GOT3 (cell line): ENCODE measurements at places on chromosomes 2 and 18.

- no peak for DNase-seq
These were observed 88.2 kb upstream of the HK2 start for GRCh38 chr2:74745766-74746165.

DNA sequence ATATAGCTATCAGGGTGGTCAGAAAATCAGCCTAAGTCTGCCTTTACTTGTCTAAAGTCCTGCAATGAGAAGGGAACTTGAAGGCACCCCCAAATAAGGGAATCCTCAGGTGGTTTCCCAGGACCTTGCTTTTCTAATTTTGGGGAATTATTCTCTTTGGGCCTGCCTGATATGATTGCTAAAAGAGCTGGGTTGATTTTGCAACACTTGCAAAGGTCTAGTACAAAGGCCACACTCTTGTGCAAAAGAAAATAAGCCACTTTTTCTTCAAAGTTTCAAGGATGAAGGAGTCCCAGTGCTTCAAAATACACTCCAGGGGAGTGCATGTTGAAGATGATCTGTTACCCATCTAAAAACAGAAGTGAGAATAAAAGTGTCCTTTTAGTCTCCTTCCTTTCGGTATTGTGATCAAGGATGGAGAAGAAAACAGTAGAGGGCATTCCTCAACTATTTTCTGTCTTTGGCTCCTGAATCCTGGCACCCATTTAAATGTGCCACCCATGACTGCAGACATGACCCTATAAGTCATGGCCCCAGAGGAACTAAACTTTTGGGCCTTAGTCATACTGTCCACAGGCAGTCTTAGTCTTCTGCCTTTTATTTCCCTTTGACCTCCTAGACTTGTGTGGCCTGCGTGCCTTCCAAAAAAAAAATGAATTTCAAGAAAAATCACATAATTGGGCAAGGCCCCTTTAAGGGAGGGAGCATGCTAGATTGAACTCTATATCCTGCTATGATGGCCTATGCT lies 5.1 kb downstream of the SULT1C3 start:
- no peak for DNase-seq

DNA sequence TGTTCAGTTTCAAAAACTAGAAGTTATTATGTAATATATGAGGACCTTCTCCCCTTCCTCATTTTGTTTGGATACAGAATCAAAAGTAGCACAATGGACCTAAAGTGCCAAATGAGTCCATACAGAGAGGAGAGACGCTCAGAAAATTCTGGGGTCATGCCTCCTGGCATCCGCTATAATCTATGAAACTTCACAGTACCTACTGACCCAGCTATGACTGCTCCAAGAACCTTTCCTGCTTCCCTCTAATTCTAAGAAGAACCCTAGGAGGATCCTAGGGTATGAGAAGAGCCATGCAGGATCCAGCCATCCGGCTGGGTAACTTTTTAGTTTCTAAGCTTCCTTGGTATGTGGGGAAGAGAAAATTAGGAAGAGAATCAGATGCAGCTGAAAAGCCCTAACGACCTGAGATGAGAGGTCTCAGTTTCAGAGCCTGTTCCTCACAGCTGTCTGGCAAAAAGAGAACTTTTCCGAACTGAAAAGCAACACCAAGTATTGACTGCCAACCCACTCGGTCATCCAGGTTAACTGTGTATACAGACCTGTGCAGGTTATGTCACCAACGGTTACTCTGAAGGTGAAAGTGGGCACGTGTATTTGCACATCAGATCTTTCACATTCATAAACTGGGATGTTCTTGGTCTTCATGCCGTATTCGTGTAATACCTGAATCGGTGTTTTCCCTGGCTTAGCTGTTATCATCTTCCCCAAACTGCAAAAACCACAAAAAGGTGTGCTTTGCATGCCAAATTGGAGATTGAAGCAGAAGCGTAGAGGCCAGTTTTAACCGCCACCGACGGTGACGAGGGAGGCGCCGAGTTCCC lies 1.1 kb downstream of the PRKRA start:
- no peak for DNase-seq

GRCh38 chr2:11505652-11506610 lies 27.9 kb upstream of the GREB1 start:
- DNase-seq = no peak

- no peak for DNase-seq
These were observed 114.7 kb upstream of the CXCR4 start for GRCh38 chr2:136232456-136233172.

DNA sequence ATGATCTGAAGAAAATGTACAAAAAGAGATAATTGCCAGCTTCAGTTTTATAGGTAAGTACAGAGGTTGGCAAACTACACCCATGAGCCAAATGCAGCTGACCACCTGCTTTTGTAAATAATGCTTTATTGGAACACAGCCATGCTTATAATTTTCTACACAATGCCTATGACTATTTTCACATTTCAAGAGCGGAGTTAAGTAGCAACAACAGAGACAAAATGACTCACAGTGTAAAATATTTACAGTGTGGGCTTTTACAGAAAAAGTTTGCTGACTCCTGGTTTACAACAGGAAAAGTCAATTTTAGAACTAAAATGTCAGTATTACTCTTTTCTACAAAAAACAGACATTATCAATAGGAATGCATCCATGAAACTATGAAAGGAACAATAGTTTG lies 26.0 kb downstream of the CWC22 start:
- DNase-seq = no peak

- DNase-seq = no peak
These were observed 53.0 kb upstream of the GLI2 start for GRCh38 chr2:120682654-120683053.
